ENCODE measurements at places on chromosomes 6 and 20.

GRCh38 chr6:54730767-54731630 is 115.6 kb upstream of the FAM83B start:
- no peak for DNase-seq

DNA sequence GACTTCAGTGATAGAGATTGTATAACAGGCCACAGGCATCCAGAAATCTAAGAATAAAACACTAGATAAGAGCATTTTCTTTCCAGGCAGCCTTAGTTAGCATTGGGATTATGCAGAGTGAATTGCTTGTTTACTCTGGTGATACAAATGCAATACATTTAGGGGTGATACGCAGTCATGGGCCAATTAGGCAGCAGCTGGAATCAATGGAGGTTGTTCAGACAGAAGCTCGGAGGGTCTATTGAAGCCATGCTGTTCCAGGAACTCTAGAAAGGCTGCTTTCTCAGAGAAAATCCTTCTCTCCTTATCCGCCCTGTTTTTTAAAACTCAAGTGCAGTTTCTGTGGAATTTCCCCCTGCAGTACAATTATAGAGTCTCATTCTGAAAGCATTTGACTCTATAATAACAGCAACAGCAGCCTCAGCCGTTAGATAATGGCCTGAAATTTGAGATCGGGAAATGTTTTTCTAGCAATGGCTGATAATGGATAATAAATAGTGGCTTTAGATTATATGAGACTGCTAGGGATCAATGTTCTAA is 364.3 kb upstream of the HS3ST5 start:
- DNase-seq, result peak; percentile 95

DNA sequence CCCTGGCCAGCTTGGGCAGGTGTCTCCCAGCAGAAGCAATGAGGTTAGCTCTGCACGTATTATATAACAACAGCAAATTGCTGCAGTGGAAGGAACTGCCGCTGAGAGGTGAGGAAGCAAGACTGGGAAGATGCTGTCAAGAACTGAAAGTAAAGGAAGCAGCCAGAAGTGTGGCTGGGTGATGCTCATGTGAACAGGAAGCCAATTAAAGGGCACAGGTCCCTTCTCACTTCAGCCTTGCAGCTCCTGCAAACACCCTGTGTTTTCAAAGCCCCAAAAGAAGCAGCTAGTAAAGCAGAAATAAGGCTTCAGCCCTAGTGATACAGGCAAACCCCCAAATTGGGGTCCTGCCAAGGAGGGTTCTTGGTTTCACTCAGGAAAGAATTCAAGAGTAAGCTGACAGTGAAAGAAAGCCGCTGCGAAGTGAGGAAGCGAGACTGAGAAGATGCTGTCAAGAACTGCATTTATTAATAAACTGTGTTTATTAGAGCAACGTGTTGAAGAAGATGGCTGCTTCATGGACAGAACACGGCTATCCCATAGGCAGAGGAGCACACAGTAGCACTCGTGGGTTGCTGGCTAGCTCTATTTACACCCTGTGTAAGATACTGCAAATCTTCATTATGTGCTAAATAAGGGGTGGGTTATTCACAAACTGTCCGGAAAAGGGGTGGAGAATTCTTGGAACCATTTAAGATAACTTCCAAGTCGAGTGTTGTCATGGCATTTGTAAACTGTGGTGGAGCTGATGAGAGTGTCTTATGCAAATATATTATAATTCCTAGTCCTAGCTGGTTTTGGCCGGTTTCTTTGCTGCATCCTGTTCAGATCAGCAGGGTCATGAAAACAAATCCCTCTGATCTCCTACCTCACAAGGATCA is 152.2 kb downstream of the LINC00237 start:
- DNase-seq, result no peak

- no peak for DNase-seq
Measured at GRCh38 chr6:170125456-170126300, 165.2 kb downstream of the DLL1 start.

- no peak for DNase-seq
Measured at GRCh38 chr6:125078602-125079321, 74.8 kb upstream of the TPD52L1 start.

DNA sequence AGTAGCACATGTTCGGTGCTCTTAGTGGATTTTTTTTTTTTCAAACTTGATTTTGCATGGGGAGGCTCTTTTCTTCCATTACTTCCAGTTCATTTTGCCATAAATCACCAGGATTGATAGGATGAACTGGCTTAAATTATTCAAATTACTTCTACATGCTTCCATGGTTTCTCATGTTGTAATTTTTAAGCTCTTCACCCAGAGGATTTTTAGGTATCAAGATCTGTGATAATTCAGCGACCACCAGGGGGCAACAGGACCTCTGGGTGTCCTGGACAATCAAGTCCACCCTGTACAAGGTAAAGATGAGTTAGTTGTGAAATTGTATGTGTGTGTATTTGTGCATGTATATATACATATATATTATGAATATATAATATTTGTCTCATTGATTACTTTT is 4.2 kb upstream of the EPHA7 start:
- DNase-seq, result peak; percentile 70

GRCh38 chr6:146358431-146359046 is 185.1 kb upstream of the RAB32 start:
- no peak for DNase-seq

DNA sequence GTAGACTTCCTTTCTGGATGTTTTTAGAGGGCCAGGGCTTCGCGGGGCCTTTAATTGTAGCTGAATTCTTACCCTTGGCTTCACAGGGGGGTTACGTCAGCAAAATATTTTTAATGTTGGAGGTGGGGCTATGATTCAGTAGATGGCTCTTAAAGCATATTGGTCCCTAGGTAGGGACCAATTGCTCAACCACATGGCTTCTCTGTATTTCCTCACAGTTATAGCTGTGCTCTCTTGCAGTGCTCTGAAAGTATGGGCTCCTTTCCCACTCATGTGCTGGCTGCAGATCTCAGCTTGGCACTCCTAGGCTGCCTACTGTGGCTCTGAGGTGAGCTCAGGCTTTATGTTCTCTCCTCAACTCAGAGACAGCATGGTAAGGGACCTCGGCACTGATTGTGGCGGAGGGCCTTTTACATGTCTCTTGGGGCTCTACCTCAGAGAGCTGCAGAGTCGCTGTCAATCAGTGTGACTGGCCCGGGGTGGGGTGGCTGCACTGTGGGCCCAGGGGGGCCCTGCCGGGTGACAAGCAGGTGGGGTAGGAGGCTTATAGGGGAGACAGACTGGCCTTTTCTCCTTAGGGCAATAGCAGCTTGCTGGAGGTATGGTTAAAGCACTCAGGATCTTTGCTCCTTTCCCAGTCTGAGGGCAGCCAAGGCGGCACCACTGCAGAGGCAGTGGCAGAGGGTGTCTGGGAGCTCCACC is 318.0 kb downstream of the DOK5 start:
- no peak for DNase-seq

DNA sequence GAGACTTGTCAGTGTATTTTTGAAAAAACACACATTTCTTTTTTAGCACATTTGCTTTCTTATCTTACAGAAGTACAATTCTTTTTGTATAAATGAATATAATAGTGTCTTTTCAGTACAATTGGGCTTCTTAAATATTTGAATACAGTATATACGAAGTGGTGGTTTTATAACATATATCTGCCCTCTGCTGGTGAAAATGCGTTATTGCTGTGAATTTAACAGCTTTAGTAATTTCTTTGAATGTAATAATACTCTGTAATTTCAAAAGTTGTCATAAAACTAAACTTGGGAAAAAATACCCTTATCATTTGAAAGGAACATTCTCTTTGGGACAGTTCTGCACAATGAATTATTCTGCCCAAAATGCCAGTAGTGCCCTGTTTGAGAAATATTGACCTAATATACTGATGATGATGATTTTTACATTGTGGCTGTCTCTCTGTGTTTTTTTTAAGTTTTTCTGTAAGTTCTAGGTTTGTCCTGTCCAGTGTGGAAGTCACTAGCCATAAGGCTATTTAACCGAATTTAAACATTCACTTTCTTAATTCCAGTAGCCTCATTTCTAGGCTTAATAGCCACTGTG is 19.0 kb downstream of the SMAP1 start:
- peak; percentile 62 for DNase-seq

GRCh38 chr6:25747477-25747876 is 7.1 kb upstream of the SLC17A4 start:
- DNase-seq, result no peak

DNA sequence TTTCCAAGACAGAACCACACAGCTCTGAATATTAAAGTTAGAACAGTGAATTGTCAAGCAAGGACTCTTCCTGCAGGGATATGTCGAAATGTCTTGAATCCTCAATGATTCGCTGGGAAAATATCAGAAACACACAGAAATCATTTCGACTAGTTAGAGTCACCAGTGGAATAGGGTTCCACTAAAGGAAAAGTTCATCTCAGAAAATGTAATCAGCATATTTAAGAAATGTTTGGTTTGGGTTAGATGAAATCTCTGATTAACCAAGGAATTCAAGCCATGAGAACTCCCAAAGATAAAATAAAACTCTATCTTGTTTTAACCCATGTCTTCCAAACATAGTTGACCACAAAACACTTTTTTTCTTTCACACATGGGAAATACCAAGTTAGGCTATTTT is 621.0 kb upstream of the NRSN1 start:
- no peak for DNase-seq

- DNase-seq, result no peak
Measured at GRCh38 chr6:138957903-138958302, 30.1 kb downstream of the REPS1 start.

- DNase-seq, result no peak
Measured at GRCh38 chr6:158840465-158840864, 21.3 kb upstream of the EZR start.

- DNase-seq, result no peak
Measured at GRCh38 chr6:125370343-125370742, 68.6 kb upstream of the HDDC2 start.

- peak; percentile 99 for DNase-seq
Measured at GRCh38 chr20:19807191-19807945, 49.3 kb downstream of the RIN2 start.

GRCh38 chr6:104995989-104996617 is 39.2 kb downstream of the LIN28B start:
- DNase-seq, result no peak

- no peak for DNase-seq
Measured at GRCh38 chr20:59421920-59422637, 121.7 kb downstream of the EDN3 start.

- no peak for DNase-seq
Measured at GRCh38 chr6:33431880-33432541, 12.1 kb downstream of the SYNGAP1 start.

- no peak for DNase-seq
Measured at GRCh38 chr6:134623401-134623800, 305.5 kb upstream of the SGK1 start.

DNA sequence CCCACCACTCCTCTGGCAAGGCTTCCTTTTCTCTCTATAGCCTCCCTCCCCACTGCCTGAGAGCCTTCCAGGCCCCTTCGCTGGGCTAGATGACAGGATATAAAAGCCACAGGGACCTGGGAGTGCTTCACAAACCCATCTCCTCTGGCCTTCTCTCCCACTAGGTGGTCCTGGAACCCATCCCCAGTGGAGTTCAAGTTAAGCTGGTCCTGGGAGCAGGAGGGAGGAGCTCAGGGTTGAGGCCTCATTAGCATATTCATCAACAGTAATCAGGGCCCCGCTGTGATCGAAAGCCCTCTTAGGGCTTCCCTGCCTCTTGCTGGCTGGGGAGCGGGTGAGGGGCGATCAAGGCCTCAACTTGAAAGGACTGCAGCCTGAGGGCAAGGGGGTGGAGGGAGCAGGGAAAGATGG is 9.1 kb downstream of the EBF4 start:
- DNase-seq, result no peak

Measured in NCI-H1105 treated with DMSO at 0.1 percent for 48 hours (cell line).